SHP77 (cell line): ENCODE measurements at places on chromosomes 6 and 20.

DNA sequence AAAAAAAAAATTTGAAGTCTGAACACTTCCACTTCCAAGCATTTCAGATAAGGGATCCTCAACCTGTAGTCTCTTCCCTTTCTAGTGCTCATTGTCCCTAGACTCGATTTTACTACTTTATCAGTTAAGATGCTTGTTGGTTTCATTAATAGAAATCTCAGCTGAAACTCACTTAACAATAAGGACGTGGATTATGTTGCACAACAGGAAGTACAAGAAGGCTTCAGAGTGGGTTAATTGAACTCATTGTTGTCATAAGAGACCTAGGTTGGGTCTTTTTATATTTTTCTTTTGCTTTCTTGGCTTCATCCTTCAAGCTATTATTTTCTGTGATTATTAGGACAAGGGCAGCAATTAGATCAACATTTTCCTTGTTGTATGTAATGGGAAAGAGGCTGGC, 175.2 kb downstream of the CDKAL1 start:
- no peak for DNase-seq

GRCh38 chr20:24691901-24692351, 222.5 kb downstream of the SYNDIG1 start:
- no peak for DNase-seq

DNA sequence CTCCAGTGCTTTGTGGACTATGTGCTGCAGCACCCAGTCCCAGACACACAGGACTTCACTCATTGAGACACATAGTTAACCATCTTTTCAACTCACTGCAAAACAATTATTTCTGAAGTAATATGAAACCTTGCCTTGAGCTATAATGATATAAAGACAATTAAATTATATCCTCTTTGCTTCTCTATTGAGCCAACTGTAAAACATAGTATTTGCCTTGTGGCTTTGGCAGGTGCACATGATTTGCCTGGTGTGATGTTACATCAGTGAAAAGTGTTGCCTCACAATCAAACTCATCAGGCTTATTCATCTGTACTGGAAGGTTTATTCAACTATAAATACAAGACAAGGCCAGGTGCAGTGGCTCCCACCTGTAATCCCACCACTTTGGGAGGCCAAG, 80.6 kb downstream of the NCOA7 start:
- DNase-seq: peak; percentile 54

- DNase-seq: no peak
Observed at GRCh38 chr6:82176616-82177015, 70.9 kb downstream of the IBTK start.

DNA sequence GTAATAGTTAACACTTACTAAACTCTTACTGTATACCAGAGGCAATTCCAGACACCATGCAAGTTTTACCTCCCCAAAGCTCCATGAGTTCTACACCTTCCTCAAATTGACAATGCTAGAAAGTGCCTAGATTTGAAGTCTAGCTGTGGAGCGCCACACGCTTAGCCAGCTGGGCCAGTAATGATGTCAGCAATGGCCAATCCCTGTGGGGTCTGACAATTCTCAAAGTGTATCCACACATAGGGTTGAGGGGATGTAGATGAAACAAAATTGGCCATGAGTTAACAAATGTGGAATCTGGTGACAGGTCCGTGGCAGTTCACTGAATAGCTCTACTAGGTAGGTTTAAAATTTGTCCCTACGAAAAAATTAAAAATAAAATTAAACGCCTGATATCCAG, 1.3 kb downstream of the ZNF343 start:
- DNase-seq: no peak

- no peak for DNase-seq
Observed at GRCh38 chr6:137769797-137770362, 97.2 kb upstream of the TNFAIP3 start.

- DNase-seq: peak; percentile 33
Observed at GRCh38 chr20:25247000-25247517, 826 bp upstream of the PYGB start.

DNA sequence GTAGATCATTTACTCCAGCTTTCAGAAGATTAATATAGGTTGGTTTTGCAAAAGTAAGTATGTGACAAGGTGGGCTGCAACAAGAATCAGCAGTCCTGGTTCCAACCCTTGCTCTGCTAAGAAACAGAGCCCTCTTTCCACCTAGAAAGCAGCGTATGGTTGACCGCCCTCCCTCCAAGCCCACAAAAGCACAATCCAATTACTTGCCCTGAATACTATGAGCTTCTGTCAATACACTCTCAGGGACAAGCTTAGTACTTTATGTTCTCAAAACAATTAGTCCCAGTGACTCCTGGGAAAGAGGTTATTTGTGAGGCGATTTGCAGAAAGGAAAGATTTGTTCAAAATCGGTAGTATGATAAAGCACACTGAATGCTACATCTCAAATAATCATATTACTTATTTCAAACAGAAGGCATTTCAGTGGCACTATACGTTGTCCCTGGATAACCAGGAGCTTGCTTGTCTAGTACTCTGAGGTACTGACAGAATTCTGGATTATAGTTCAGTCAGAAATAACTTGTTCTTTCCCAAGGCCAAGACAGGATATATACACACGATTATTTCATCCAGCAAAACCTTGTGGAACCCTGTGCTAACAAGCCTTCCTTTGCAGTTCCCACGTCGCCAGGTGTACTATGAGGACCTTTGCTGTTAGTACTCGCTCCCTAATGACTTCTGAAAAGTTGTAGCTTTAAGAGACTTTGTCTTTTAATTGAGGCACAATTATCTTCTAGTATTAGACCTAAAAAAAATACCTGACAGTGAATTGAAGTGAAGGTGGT, 96.9 kb upstream of the ADTRP start:
- DNase-seq: no peak

DNA sequence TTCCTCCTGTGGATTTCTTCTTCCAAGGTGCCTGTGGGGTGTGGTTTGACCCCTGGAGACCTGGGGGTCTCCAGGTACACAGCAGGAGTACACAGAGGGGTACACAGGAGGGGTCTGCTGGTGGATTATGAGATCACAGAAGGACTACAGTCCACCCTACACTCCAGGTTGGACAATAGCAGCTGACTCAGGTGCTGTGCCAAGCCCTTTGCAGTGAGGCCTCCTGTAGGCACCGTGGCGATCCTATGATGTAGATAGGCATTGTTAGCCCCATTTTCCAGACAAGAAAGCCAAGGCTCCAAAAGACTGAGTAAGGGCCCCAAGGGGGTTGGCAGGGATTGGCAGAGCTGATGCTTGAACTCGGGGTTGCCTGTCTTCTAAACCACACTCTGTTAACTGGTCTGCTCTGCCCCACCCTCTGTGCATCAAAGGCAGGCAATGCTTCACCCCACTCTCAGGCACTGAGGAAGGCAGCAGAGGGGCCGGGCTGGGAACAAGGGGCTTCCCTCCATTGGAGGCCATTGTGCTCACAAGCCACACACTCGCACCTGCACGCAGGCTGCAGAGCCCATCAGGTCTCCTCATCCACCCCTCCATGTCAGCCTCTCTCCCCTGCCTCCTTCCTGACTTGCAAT, 77.5 kb upstream of the SIRPA start:
- DNase-seq: no peak

- DNase-seq: no peak
Observed at GRCh38 chr6:109060571-109060970, 34.1 kb downstream of the SESN1 start.

GRCh38 chr6:108942556-108943492, 94.6 kb downstream of the ARMC2 start:
- DNase-seq: peak; percentile 42

GRCh38 chr6:5174244-5174643, 86.5 kb downstream of the LYRM4 start:
- no peak for DNase-seq

GRCh38 chr6:125114248-125114858, 39.2 kb upstream of the TPD52L1 start:
- no peak for DNase-seq
